Activated naive CD4-positive, alpha-beta T cell treated with anti-CD3 and anti-CD28 coated beads, Interleukin-2, amount 50 U/mL, for 72 hours (primary cell): ENCODE measurements at places on chromosomes 6 and 20. TPM values are rescaled to one million over a fixed set of nuclear protein-coding genes. Genes with fewer than 3 reads are reported as not detected.

Gene CYP39A1
- not detected for total RNA-seq

Gene SMPD2
- total RNA-seq: 9.8 TPM

Gene LY6G5B
- 26.5 TPM for total RNA-seq

Gene C6orf15
- not detected for total RNA-seq

Gene LIN28B
- total RNA-seq: not detected

Gene CAGE1
- not detected for total RNA-seq

Gene SPATS1
- not detected for total RNA-seq

Gene LINC00237
- total RNA-seq: not detected

Gene EBF4
- 8.3 TPM for total RNA-seq

Gene VGLL2
- total RNA-seq: not detected

Gene LGSN
- total RNA-seq: not detected

Gene SLC17A1
- 0.41 TPM for total RNA-seq

Gene TPBG
- 0.10 TPM for total RNA-seq

Gene MATN4
- 0.11 TPM for total RNA-seq

Gene TTK
- 53.8 TPM for total RNA-seq

Gene OLIG3
- 0.35 TPM for total RNA-seq

Gene ZNF831
- 6.6 TPM for total RNA-seq

Gene CST2
- total RNA-seq: not detected

Gene TCFL5
- total RNA-seq: 3.5 TPM

Gene FOXA2
- not detected for total RNA-seq

Gene C20orf204
- total RNA-seq: 14.2 TPM

Gene C6orf141
- total RNA-seq: not detected

Gene SLC17A3
- 1.6 TPM for total RNA-seq

Gene APOBEC2
- not detected for total RNA-seq

Gene FBXO5
- 81.5 TPM for total RNA-seq

Gene SPAG4
- 9.6 TPM for total RNA-seq

Gene ELOVL2
- total RNA-seq: not detected

Gene ZC3H12D
- 186 TPM for total RNA-seq

Gene EPB41L2
- 41.8 TPM for total RNA-seq

Gene MAPK14
- 51.5 TPM for total RNA-seq

Gene SNPH
- 4.8 TPM for total RNA-seq

Gene UCKL1
- total RNA-seq: 32.7 TPM

Gene JPH2
- not detected for total RNA-seq

Gene CFB
- total RNA-seq: 3.6 TPM

Gene SLC13A3
- total RNA-seq: not detected

Gene SSTR4
- total RNA-seq: not detected

Gene BCKDHB
- 15.2 TPM for total RNA-seq

Gene KIFC1
- 170 TPM for total RNA-seq

Gene MYLK2
- 0.31 TPM for total RNA-seq

Gene FOXO3
- 2.1 TPM for total RNA-seq
